Activated naive CD4-positive, alpha-beta T cell treated with anti-CD3 and anti-CD28 coated beads, Interleukin-2, amount 50 U/mL, for 16 hours (primary cell): ENCODE measurements at places on chromosomes 3 and 15.

DNA sequence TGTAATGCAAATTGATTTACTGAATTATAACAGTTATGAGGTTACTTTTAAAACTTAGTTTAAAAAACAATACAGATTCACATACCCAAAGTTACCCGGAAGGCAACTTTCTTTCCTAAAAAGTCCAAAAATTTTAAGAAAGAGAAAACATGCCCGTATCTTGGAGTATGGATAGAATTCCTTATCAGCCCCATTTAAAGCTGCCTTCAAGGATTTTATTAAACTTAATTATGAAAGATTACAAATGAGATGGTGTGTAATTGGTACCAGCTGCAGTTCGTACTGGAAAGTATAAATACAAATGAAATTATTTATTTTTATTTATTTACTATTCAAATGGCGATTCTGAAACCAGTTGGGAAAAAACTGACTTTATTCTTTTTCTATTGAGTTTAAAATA is 39.4 kb downstream of the SATB1 start:
- no peak for DNase-seq

- DNase-seq = no peak
Measured at GRCh38 chr3:194256040-194256945, 94.8 kb downstream of the CPN2 start.

GRCh38 chr3:152968388-152969024 is 133.6 kb downstream of the P2RY1 start:
- DNase-seq = no peak

DNA sequence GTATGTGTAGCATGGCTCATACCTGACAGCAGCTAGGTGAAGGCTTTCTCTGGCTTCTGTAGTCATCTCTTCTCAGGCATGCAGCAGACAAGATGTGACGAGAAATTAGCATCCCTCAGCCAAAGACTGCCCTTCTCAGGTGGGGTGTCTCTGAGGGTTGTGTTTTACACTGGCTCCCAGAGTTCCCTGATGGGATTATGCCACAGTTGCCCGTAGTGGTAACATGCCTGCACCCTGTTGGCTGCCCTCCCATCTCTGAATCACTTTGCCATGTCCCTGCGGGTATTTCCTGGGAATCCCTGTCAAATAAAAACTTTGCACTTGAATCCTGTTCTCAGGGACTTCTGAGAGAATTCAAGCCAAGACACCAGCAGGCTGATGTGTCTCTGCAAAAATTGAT is 70.5 kb downstream of the LRTM1 start:
- no peak for DNase-seq

GRCh38 chr3:133479895-133480669 is 80.2 kb downstream of the BFSP2 start:
- DNase-seq = no peak

- no peak for DNase-seq
Measured at GRCh38 chr3:72537448-72537847, 310.8 kb downstream of the SHQ1 start.

GRCh38 chr3:119880966-119881365 is 99.1 kb downstream of the NR1I2 start:
- DNase-seq = no peak

DNA sequence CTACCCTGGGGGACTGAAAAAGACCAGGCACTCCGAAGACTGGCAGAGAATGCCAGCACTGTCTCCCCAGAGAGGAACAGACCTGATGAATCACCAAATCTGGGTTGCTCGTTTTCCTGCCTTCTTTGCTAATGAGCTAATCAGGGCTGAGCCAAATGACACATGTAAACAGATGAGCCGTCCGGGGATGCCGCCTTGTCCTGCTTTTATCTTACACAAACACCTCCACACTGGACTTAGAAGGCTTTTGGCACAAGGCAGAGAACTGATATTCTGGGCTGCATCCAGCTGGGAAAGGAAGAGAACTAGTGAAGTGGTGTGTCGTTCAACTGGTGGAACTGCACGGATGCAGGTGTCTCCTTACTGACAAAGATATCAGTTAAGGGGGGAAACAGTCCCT is 88.1 kb downstream of the MECOM start:
- no peak for DNase-seq

- DNase-seq = no peak
Measured at GRCh38 chr3:185103359-185104127, 49.3 kb downstream of the C3orf70 start.

DNA sequence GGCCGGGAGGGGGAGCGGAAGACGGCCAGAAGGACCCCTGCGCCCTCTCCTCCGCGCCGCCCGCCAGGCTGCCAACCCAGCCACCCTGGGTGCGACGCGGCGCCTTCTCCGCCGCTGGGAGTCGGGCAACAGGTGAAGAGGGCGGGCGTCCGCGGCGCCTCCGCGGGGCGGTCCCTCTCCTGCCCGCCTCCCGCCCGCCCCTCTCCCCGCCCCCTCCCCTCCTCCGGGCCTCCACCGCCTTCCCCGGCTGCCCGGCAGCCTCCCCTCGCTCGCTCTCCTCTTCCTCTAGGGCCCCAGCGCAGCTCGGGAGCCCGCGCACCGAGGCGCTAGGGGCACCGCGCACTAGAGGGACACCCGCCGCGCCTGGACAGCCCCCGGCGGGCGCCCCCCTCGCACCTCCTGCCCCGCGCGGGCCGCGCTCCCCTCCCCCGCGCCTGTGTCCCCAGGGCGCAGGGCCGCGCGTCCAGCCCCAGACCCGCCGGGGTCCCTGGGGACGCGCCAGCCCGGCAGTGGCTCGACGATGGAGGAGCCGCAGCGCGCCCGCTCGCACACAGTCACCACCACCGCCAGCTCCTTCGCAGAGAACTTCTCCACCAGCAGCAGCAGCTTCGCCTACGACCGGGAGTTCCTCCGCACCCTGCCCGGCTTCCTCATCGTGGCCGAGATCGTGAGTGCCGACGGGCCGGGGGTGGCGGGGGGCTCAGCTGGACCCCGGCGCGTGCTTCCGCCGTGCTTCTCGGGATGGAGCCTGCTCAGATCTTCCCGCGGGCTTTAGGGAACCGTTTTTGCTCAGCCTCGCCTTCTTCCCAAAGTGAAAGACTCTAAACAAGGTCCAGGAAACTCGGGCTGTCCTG is at the start of gene CMTM8:
Gene CMTM8, plus strand, starts transcription at position 228 of the 854 bp plus-strand sequence. Its CDS starts 293 bp downstream, at position 521.
- DNase-seq = peak; percentile 72

DNA sequence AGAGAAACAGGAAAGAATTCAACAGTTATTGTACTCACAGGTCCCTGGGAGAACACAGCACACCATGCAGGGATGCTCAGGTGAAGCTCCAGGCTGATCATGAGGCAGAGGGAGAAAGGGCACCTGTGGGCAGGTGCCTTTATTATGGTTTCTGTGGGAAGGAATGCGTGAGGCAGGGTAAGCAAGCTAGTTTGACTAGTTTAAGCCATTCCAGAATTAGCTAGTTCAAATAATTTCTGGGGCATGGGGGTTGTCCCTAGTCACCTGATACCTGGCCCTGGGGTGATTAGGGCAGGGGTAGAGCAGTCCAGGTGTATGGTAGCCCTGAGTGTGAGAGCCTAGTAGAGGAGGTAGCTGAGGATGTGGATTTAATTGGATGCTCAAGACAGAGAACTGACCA is 47.9 kb upstream of the DCLK3 start:
- DNase-seq = no peak
